ENCODE measurements at places on chromosomes 12 and 14.

- no peak for DNase-seq
- H3K27ac ChIP-seq, result peak overlapping the region; percentile 53
- H3K4me3 ChIP-seq, result no peak overlapping the region
- no peaks in the 10 kb centered on the region for H3K36me3 ChIP-seq
- peaks cover 40% of the 10 kb centered on the region for H3K4me1 ChIP-seq
- H3K27me3 ChIP-seq, result no peaks in the 10 kb centered on the region
Measured at GRCh38 chr14:68964300-68965093, 14.6 kb downstream of the ACTN1 start.

DNA sequence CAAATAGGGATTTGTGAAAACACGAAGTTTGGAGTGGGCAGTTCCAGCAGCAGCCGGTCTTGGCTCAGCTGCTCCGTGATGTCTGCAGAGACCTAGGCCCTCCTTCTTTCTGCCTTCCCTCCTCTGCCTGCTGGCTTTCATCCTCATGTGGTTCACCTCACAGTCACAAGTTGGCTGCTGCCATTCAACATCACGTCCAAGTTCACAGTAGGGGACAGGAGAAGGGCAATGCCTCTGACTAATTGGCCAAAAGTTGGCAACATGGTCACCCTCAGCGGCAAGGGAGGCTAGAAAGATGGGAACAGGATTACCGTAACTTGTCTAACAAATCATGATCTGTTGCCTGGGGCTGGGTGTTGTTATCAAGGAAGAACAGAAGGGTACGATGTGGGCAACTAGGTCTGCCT lies 7.8 kb upstream of the CACNA2D4 start:
- H3K27ac ChIP-seq, result no peak overlapping the region
- H3K4me1 ChIP-seq, result no peaks in the 10 kb centered on the region
- DNase-seq, result peak; percentile 6

DNA sequence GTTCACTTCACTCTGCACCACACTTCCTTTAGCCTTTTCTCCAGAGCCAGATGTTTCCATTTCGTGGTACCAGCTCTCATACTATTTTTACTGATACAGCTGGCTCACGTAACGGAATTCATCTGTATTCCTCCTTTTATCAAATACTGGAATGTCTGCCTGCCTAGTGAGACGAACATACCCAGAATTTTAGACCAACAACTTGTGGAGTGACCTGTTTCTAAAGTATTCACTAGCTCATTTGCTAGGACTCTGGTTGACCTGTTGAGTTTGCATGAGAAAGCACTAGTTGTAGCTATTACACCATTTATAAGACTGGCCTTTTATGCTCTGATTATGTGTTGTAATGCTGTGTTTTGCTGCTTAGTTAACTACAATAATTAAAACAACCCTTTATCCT lies 22.6 kb downstream of the KCNA5 start:
- H3K27ac ChIP-seq, result no peak overlapping the region
- no peak overlapping the region for H3K4me3 ChIP-seq
- H3K36me3 ChIP-seq, result no peaks in the 10 kb centered on the region

GRCh38 chr12:57063991-57064685 lies 14.2 kb upstream of the MYO1A start:
- peak overlapping the region; percentile 29 for H3K27ac ChIP-seq
- no peaks in the 10 kb centered on the region for H3K27me3 ChIP-seq
- H3K4me1 ChIP-seq, result no peaks in the 10 kb centered on the region

DNA sequence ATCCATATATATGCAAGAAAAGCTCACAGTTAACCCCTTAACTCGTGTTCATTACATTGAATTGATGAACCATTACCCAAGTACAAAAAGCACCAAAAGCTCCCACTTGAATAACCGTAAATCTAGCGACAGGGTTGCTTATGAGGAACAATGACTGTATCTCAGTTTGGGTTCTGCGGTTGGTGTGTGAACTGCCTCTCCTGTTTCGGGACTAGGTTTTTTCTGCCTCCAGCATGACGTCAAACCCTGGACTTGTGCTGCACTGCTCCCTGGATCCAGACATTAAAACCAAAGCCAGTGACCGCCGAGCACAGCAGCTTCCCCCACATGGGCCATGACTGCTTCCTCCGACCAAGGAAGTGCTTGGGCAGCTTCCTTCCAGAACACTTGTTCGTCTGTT lies 77.7 kb downstream of the SETD3 start:
- H3K27ac ChIP-seq, result no peak overlapping the region
- no peaks in the 10 kb centered on the region for H3K36me3 ChIP-seq
- H3K27me3 ChIP-seq, result no peaks in the 10 kb centered on the region
- H3K4me1 ChIP-seq, result no peaks in the 10 kb centered on the region

GRCh38 chr14:50027816-50028215 lies 88.6 kb downstream of the VCPKMT start:
- H3K27ac ChIP-seq, result no peak overlapping the region
- DNase-seq, result no peak
- H3K36me3 ChIP-seq, result no peaks in the 10 kb centered on the region
- H3K4me1 ChIP-seq, result no peaks in the 10 kb centered on the region
- H3K27me3 ChIP-seq, result no peaks in the 10 kb centered on the region

DNA sequence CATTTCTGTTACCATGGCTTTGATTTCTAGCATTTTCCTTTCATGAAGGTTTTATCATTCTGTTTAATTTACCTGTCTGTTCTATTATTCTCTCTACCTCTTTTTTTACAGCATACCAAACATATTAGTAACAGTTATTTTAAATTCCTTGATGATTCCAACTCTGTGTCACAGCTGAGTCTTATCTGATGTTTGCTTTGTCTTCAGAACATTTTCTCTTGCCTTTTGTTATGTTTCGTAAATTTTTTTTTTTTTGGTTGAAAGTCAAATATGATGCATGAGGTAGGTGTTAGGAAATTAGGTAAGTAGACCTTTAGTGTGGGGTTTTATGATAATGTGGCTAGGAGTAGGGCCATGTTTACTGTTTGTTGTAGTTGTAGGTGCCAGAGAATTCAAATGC lies 496.4 kb downstream of the FOXG1 start:
- H3K27ac ChIP-seq, result no peak overlapping the region
- no peak for DNase-seq
- H3K4me1 ChIP-seq, result no peaks in the 10 kb centered on the region
- H3K36me3 ChIP-seq, result no peaks in the 10 kb centered on the region
- no peaks in the 10 kb centered on the region for H3K27me3 ChIP-seq

DNA sequence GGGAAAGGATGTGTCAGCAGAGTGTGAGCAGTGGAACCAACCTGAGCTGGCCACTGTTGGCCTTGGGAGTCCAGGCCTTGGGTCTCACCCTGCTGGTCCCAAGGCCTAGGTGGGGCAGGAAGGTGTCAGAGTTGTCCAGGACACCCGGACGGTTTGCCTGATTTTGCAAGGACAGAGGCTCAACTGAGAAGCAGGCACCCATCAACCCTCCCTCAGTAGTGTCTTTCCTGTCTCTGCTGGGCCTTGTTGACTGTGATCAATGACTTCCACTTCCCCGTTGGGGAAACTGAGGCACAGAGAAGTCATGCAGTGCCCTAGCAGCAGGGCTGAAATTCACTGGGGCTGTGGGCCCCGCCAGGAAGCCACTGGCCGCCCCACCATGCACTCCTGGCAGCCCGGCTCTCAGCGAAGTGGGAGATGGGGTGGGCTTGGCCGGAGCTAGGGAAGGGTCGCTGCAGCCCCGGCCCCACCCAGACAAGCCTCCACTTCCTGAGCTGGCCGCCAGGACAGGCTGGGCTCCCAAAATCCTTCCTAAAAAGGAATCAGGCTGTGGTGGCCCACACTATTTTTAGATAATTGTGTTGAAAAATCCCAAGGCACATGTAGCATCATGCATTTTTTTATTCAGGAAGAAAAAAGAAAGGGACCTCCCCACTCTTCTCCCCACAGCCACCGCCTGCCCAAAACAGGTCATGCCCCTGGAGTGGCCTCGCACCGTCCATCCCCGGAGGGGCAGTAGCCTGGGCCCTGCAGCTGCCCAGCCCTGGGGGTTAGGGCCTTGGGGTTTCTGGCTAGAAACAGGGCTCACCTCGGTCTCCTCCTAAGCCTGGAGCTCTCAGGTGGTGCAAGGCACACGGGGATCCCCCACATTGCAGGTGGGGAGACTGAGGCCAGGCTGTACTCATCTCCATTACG lies 127.4 kb downstream of the CALM1 start:
- no peaks in the 10 kb centered on the region for H3K36me3 ChIP-seq
- no peaks in the 10 kb centered on the region for H3K27me3 ChIP-seq
- no peak overlapping the region for H3K4me3 ChIP-seq
- H3K27ac ChIP-seq, result peak overlapping the region; percentile 28
- peaks cover 11% of the 10 kb centered on the region for H3K4me1 ChIP-seq
- no peak for DNase-seq

DNA sequence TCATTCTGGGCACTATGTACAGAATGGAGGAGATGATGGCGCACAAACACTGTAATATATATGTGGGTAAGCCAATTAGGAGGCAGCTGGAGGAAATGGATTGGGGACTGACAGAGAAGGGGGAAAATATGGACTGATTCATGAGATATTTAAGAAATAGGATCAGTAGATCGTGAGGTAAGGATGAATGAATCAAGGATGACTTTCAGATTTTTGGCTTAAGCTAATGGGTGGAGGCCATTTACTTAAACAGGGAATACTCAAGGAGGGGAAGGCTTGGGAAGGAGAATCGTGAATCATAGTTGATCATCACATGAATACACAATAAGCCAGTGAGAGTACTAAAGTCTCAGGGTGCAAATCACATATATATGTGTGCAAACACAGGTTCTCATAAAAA lies 11.2 kb upstream of the GNPNAT1 start:
- no peak overlapping the region for H3K27ac ChIP-seq
- DNase-seq, result no peak
- no peak overlapping the region for H3K4me3 ChIP-seq

GRCh38 chr12:1885082-1885596 lies 33.3 kb downstream of the CACNA2D4 start:
- DNase-seq, result no peak
- no peak overlapping the region for H3K27ac ChIP-seq
- no peaks in the 10 kb centered on the region for H3K4me1 ChIP-seq
- no peaks in the 10 kb centered on the region for H3K36me3 ChIP-seq
- no peak overlapping the region for H3K4me3 ChIP-seq

- H3K27ac ChIP-seq, result peak overlapping the region; percentile 89
- no peak for DNase-seq
- H3K4me3 ChIP-seq, result no peak overlapping the region
- peaks cover 26% of the 10 kb centered on the region for H3K4me1 ChIP-seq
- no peaks in the 10 kb centered on the region for H3K36me3 ChIP-seq
Measured at GRCh38 chr14:54711812-54712464, 145.0 kb downstream of the SAMD4A start.

DNA sequence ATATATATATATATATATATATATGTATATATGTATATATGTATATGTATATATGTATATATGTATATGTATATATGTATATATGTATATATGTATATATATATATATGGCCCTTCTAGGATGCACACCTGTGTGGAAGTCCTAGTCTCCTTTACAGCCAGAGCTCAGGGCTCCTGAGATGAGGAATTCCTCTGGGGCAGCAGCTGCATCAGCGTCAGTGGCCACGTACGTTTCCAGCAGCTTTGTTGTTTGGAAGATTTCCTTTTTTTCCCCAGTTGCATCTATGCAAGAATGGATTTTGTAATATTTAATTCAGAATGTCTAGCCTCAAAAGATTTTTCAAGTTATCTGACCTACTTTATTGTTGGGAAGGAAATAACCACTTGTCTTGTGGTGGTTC lies 68.6 kb downstream of the TNFAIP2 start:
- no peaks in the 10 kb centered on the region for H3K27me3 ChIP-seq
- H3K4me1 ChIP-seq, result no peaks in the 10 kb centered on the region
- H3K4me3 ChIP-seq, result no peak overlapping the region
- H3K27ac ChIP-seq, result peak overlapping the region; percentile 41
- peak; percentile 48 for DNase-seq
- H3K36me3 ChIP-seq, result no peaks in the 10 kb centered on the region

GRCh38 chr14:83379436-83379835 lies 1845.8 kb upstream of the SEL1L start:
- H3K4me1 ChIP-seq, result no peaks in the 10 kb centered on the region
- no peaks in the 10 kb centered on the region for H3K27me3 ChIP-seq
- DNase-seq, result no peak
- H3K27ac ChIP-seq, result no peak overlapping the region

DNA sequence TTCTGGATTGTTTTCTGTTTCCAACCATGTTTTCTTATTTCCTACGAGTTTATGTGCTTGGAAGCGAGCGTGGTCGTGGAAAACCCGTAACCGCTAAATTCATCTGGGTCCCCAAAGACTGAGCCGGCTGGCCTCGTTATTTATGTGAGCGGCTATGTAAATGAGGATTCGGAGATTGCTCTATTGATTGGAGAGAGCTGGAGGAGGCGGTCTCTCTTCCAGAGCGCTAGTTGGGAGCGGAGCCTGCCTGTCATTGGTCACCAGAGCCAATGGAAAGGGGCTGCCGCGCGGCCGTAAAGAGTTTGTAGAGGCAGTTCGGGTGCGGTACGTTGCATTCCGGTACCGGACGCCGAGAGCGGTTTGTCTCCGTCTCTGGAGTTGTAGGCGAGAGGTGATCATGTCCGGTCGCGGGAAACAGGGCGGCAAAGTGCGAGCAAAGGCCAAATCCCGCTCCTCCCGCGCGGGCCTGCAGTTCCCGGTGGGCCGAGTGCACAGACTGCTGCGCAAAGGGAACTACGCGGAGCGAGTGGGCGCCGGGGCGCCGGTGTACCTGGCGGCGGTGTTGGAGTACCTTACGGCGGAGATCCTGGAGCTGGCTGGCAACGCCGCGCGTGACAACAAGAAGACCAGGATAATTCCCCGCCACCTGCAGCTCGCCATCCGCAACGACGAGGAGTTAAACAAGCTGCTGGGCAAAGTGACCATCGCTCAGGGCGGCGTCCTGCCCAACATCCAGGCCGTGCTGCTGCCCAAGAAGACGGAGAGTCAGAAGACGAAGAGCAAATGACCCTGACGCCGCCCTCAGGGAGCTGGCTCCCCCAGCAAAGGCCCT lies 29.0 kb downstream of the WBP11 start:
- peak overlapping the region; percentile 92 for H3K27ac ChIP-seq
- H3K27me3 ChIP-seq, result no peaks in the 10 kb centered on the region
- H3K4me1 ChIP-seq, result no peaks in the 10 kb centered on the region
- H3K36me3 ChIP-seq, result no peaks in the 10 kb centered on the region
- H3K4me3 ChIP-seq, result peak overlapping the region; percentile 76

GRCh38 chr14:39603942-39604341 lies 171.7 kb upstream of the FBXO33 start:
- no peak overlapping the region for H3K27ac ChIP-seq
- DNase-seq, result no peak
- H3K36me3 ChIP-seq, result no peaks in the 10 kb centered on the region

- DNase-seq, result peak; percentile 35
- H3K4me3 ChIP-seq, result no peak overlapping the region
Measured at GRCh38 chr12:25583545-25583944, 30.5 kb upstream of the LMNTD1 start.

- H3K4me3 ChIP-seq, result no peak overlapping the region
- H3K4me1 ChIP-seq, result no peaks in the 10 kb centered on the region
- no peak overlapping the region for H3K27ac ChIP-seq
- no peak for DNase-seq
- no peaks in the 10 kb centered on the region for H3K27me3 ChIP-seq
Measured at GRCh38 chr12:63787306-63787705, 7.6 kb downstream of the RXYLT1 start.

DNA sequence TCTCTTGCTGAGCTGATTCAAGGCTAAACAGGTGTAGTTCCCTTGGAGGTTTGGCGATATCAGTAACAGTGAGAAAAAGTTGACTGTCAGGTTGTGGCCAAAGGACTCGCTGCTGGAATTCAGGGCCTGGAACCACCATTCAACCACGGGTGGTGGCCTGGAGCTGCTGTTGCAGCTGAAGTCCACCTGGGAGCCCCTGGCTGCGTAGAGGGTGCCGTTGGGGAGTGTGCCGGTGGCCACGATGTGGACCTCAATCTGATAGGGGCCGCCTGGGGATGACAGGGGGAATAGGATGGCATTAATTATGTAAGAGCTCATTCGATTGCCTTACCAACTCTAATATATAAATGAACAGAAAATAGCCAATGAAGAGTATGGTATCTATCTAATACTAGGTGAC lies 21.2 kb upstream of the WSB2 start:
- no peaks in the 10 kb centered on the region for H3K4me1 ChIP-seq
- no peak overlapping the region for H3K27ac ChIP-seq
- no peaks in the 10 kb centered on the region for H3K27me3 ChIP-seq

Data from uterus (tissue), 4 donors.